ENCODE measurements at places on chromosomes 12 and 14.

DNA sequence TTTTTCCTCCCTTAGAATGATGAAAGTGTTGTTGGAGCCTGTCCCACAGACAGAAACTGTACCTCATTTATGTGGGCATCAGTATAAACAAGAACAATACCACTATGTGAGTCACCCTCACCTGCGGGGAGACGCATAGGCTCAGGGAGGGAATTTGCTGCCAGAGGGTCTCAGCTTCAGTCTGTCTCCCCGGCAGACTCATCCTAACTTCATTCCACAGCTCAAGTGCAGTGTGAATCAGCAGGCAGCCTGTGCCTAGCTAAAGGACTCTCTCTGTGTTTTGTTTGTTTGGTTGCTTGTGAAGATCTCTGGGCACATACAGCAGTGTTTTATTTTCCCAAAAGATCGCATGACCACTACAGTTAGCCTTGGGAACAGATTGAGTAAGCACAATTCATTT, 98.9 kb downstream of the PRKCH start:
- DNase-seq = no peak

DNA sequence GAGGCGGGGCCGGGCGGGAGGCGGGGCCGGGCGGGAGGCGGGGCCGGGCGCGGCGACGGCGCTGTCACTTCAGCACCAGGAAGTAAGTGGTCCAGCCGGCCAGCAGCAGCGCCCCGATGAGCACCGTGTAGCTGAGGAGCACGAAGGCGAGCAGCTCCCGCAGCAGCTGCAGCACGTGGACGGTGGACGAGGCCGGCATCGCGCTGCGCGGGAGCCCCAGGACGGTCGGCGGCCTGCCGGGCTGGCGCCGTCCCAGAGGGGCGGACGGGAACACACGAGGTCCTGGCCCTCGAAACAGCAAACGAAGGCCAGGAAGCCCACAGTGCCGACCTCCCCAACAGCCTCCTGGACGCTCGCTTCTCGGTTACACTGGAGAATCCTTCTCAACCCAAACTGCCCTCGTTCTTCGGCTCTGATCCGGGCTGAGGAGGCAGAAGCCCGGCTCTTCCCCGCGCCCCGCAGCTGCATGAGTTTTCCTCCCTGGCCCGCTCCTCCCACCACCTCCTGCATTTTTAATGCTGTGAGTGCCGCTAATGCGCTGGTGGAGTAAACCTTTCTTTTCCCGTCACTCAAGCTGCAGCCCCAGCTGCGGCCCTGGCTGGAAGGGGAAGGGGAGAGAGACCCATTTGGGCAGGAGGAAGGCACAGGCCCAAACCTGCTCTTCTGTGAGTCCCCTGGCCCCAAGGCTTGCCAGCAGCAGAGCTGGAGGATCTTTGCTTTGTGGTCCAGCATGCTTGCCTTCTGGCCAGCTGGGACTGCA, 694 bp upstream of the DIABLO start:
- DNase-seq = no peak

- no peak for DNase-seq
These were observed 3.7 kb downstream of the DHRS7 start for GRCh38 chr14:60161196-60162107.

DNA sequence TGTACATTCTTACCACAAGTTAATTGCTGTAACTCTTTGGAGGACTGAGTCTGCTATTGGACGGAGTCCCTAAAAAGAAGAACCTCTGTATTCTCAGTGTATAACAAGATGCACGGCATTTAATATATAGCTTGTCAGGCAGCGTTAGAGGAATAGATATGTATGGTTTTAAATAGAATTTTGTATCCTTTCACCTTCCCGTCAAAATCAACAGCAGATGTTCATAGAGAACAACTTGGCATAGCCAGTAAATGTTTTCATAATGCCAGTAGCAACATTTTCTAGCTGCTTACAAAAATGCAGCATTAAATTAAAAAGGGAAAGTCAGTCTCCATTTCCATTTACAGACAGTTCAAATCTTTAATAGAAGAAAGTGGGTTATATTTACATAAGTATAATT, 6.8 kb downstream of the SCYL2 start:
- no peak for DNase-seq

GRCh38 chr12:52207106-52207505, 15.3 kb upstream of the KRT80 start:
- no peak for DNase-seq

DNA sequence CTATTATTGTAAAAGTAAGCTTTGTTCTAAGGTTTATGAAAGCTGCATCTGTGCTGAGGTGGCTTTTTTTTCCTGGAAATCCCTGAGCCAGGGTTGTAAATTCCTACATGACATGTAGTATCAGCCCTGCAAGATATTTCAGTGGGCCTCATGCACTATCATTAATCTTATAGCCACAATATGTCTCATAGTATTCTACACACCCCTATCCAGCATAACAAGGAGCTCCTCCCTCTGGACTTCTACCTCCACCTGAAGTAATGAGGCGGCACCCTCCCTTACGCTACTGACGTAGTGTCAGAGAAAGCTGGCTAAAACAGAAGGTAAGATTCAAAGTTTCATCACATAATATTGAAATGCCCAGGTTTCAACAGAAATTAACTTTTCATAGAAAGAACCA, 35.5 kb downstream of the SLC5A8 start:
- DNase-seq = no peak
